ENCODE measurements at places on chromosomes 4 and X.

GRCh38 chrX:38886112-38886511, 84.9 kb downstream of the MID1IP1 start:
- no peak for DNase-seq

DNA sequence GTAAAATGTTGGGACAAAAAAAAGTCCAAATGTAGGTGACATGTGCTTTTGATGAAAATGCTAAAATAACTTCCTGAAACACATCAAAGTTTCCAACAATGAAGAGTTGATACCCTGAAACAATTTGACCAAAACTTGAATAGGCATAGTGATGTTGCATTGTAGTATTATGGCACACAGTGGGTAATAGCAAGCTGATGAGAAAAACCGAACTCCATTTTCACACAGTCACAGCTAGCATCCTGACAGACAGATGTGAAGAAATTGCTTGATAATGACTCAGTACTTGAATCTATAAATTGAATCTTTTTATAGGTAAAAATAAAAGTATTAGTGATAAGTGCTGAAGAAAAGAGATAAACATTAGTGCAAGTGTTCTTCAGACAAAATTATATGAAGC, 122.5 kb downstream of the ELOVL6 start:
- no peak for DNase-seq

DNA sequence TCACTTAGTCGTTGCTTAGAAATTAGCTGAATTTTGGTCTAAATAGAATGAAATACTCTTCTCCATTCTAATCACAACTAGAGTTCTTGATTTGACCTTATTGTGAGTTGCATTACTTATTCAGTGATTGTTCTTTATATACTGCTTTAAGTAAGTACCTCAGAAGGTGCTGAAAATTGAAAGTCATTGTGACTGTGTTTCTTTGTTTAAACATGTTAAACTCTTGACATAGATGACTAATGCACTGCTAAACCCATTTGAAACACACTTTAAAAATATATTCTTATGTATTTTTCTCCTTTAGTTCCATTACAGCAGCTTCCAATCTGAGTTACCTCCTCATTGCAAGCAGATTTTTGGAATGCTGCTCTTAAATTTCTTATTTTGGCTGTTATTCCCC, 9.1 kb downstream of the TSPAN7 start:
- no peak for DNase-seq

DNA sequence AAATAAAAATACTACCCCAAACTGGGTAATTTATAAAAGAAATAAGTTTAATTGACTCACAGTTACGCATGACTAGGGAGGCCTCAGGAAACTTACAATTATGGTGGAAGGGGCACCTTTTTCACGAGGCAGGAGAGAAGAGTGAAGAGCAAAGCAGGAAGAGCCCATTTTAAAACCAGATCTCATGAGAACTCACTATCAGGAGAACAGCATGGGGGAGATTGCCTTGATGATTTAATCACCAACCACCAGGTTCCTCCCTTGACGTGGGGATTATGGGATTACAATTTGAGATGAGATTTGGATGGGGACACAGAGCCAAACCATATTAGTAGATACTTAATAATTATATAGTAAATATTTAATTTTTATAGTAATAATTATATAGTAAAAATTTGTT, 10.1 kb downstream of the CISD2 start:
- no peak for DNase-seq

- no peak for DNase-seq
Observed at GRCh38 chr4:79049840-79050540, 110.8 kb upstream of the PAQR3 start.

GRCh38 chr4:72295966-72296557, 264.3 kb downstream of the NPFFR2 start:
- no peak for DNase-seq

DNA sequence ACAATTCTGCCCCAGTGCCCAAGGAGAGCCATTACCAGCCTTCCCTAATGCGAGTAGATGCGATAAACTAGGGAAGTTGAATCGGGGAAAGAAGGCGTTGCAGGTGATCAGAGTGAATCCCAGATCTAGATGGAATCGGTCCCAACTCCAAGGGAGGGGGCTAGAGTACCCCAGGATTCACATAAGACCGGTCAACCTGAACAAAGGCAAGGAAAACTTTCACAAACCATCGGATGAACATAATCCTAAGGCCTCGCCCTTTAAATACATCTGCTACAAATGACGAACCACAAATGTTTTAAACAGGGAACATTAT, 11.2 kb upstream of the ZCCHC13 start:
- DNase-seq = no peak

DNA sequence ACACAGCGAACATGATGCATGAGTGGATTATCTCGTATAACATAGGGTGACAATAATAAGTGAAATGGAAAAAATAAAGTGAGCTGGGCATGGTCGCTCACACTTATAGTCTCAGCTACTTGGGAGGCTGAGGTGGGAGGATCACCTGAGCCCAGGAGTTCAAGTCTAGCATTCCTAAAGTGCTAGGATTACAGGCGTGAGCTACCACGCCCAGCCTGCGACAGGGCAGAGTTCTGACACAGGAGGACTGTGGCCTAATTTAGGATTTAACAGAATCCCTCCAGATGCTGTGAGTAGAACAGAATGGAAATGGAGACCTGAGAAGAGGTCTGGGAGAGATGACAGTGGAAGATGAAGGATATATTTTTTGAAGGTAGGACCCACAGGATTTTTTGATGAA, 3.4 kb upstream of the PRICKLE3 start:
- no peak for DNase-seq

DNA sequence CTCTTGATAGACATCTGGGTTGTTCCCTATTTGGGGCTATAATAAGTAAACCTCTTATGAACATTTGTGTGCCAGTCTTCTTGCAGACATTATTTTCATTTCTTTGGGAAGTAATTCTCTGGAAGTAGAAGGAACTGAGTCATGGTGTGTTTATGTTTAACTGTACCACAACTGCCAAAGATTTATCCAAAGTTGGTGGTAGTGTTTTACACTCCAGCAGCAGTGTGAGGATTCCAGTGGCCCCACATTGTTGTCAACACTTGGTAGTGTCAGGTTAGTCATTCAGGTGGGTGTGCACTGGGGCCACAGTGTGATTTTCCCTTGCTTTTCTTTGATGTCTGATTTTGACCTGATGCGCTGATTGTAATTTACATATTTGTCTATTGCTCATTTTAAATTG, 5.0 kb upstream of the UVSSA start:
- no peak for DNase-seq

- no peak for DNase-seq
Observed at GRCh38 chr4:123825596-123826291, 429.1 kb downstream of the SPRY1 start.

- peak; percentile 86 for DNase-seq
Observed at GRCh38 chr4:71231129-71232055, 107.4 kb upstream of the SLC4A4 start.

GRCh38 chr4:169620880-169621248, 486 bp downstream of the CLCN3 start:
- DNase-seq = no peak

DNA sequence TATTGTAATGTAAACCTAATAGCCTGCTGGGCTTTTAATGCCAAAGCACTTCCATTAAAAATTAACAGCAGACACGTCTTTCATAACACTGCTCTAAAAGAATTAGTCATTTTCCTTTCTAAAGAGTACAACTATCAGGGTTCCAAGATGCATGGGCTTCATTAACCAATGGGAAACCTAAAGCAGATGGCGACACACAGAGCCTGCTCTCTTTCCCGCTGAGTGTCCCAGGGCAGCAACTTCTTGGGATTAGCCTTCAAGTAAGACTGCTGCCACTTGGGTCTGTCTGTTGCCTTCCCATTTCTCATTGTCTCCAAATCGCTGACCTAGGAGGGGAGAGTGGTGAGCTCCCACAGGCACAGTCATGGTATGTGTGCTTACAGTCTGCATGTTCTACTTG, 14.0 kb upstream of the PHKA2 start:
- DNase-seq = no peak

DNA sequence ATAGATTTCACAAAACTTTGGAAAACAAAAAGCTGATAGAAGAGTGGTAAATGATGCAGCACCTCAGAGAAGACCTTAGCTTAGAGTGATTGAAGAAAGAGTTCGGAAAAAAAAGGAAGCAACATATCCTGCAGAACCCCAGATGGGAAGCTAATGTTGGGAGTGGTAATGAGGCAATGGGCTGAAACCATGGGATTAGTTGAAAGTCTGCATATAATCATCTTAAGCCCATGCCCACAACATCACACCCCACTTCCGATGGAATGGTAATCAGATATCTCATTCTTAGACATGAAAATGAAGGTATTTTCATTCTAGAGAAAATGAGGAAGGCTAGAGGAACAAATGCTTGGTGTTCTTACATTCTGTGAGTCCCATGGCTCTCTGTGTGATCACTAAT, 146.3 kb upstream of the ADAMTS3 start:
- no peak for DNase-seq

- no peak for DNase-seq
Observed at GRCh38 chr4:187070158-187070557, 346.5 kb upstream of the FAT1 start.

DNA sequence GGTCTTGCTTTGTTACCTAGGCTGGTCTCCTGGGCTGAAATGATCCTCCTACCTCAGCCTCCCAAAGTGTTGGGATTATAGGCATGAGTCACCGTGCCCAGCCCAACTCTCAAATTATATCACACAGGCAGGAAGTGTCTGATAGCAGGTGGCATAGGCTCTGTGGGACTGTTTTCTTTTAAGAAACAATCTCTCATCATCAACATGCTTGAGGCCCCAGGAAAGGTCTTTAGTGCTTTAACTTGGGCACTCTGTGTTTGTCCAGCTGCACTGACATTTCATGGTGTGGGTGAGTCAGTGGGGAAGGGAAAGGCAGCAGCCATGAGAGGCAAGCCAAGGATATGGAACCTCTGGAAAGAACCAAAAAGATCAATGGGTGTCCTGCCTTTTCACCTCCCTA, 88.1 kb upstream of the TSPAN5 start:
- DNase-seq = no peak

- no peak for DNase-seq
Observed at GRCh38 chr4:176425035-176425434, 105.3 kb downstream of the SPCS3 start.

DNA sequence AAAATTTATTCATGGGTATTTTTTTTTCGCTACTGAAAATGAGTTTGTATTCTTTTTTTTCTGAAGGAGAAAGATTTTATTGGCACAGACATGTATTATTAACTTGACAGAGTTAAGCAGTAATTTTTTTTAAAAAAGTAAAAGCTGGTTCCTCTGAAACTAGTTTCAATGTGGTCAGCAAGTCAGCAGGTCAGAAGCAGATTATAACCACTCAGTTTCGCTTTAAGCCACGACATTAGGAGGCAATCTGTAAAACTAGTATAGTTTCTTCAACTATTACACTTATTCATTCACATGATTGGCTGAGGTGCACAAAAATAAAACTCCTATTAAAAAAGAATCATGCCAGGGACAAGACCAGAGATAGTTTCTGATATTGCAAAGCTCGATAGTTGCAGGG, 714.2 kb upstream of the PCDH7 start:
- no peak for DNase-seq

- DNase-seq = no peak
Observed at GRCh38 chr4:33187035-33187434, 2466.9 kb downstream of the PCDH7 start.

DNA sequence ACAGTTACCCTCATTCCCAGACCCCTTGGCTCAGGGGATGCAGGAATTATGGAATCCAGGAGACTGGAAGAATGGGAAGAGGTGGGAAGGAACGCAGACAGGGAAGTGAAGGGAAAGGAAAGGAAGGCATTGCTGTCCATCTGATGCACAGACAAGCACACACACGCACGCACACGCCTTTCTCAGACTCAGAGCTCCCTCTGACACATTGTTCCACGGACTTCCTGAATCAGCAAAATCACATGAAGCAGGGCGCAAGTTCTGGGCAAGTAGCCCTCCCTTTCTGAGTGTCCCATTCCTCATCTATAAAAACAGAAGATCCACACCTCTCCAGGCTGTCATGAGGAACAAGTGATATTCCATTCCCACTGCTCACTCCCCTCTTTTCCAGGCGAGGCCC, 13.2 kb downstream of the IQSEC2 start:
- DNase-seq = no peak

DNA sequence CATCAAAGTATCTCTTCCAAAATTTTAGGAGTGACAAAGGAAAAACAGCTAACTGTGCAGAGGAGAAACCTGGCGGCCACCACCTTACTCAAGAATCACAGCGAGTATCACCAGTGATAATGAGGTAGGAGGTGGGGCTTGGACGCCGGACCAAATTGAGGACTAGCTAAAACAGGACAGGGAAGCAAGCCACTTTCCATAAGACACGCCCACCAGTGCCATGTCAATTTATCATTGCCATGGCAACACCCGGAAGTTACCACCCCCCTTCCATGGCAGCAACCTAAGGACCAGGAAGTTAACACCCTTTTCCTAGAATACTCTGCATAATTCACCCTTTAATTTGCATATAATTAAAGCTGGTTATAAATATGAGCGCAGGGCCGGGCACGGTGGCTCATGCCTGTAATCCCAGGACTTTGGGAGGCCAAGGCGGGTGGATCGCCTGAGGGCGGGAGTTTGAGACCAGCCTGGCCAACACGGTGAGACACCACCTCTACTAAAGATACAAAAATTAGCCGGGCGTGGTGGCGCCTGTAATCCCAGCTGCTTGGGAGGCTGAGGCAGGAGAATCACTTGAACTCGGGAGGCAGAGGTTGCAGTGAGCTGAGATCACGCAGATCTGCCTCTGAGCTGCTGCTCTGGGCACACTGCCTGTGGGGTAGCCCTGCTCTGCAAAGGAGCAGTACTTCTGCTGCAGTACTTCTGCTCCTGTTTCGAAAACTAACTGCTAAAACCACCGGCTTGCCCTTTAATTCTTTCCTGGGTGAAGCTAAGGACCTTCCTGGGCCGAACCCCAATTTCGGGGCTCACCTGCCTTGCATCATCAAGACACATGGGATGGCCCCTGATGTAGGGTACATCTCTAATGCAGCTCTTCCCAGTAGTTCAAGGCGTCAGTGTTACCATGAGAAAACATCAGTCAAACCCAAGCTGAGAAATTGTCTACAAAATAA, 116.7 kb downstream of the HMX1 start:
- no peak for DNase-seq

- peak; percentile 85 for DNase-seq
Observed at GRCh38 chrX:132022967-132023895, at the start of gene STK26. Gene STK26 (plus strand): TSS chrX:132023302. CDS start chrX:132023618, 316 bp downstream.

- no peak for DNase-seq
Observed at GRCh38 chr4:174592985-174593335, 70.7 kb upstream of the HPGD start.

- no peak for DNase-seq
Observed at GRCh38 chr4:7237873-7238272, 45.5 kb downstream of the SORCS2 start.

DNA sequence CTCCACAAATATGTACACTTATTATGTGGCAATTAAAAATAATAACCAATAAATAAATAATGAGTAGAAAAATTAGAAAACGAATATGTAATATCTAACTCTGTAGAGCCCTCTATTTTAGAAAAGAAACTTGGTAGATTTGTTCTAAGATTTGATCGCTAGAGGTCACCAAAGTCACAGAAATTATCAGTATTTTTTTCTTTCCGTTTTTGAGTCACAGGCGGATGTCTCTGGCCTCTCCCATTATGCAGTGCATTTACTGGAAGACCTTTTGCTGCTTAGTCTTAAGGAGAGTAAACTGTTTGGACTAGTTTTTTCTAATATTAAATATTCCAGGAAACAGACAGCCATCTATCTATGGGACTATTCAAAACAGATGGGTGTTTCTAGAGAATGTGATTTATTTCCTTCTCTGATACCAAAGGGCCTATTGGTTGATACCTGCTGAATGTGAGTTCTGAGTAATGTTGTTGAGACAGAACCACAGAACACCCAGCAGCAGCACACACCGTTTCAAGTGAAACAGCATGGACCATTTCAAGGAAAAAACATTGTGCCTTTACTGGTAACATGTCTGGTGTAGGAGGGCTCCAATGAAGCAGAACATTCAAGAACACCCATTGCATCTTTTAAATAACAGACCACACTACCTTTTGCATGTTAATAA, 34.0 kb upstream of the GYPA start:
- no peak for DNase-seq

Measured in left forelimb (tissue), 1 donor.